ENCODE measurements at places on chromosomes 5 and 9. TPM values are rescaled to one million over a fixed set of nuclear protein-coding genes. Genes with fewer than 3 reads are reported as not detected.

Gene ABLIM3
- total RNA-seq: 21.0 TPM

Gene NPR2
- 5.6 TPM for total RNA-seq

Gene BAAT
- 0.56 TPM for total RNA-seq

Gene HAPLN1
- not detected for total RNA-seq

Gene PGM5
- total RNA-seq: not detected

Gene GRM6
- total RNA-seq: not detected

Gene CNTNAP3B
- total RNA-seq: 10.3 TPM

Gene AJM1
- total RNA-seq: 4.6 TPM
